ENCODE measurements at places on chromosomes 2 and 18.

- DNase-seq = no peak
Observed at GRCh38 chr2:65710356-65710755, 278.0 kb upstream of the SPRED2 start.

DNA sequence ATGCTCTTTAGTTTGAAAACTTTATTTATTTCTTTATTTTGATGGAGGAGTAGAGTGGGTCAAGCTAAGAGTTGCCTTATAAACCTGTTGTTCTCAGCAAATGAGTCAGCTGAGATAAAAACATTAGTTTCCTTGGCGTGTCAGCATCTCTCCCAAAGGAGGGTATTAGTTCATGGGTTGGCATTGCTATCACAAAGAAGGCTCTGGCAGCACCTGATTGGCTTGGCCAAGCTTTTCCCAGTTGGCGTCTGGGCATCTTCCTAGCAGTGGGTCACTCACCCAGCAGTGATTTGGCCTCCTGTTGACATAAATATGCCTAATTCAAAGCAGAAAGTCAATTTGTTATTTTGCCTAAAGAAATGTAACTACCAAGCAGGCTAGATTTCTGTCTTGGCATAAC, 200.7 kb upstream of the TNP1 start:
- no peak for DNase-seq

GRCh38 chr18:79680100-79680879, 687 bp downstream of the CTDP1 start:
- no peak for DNase-seq

DNA sequence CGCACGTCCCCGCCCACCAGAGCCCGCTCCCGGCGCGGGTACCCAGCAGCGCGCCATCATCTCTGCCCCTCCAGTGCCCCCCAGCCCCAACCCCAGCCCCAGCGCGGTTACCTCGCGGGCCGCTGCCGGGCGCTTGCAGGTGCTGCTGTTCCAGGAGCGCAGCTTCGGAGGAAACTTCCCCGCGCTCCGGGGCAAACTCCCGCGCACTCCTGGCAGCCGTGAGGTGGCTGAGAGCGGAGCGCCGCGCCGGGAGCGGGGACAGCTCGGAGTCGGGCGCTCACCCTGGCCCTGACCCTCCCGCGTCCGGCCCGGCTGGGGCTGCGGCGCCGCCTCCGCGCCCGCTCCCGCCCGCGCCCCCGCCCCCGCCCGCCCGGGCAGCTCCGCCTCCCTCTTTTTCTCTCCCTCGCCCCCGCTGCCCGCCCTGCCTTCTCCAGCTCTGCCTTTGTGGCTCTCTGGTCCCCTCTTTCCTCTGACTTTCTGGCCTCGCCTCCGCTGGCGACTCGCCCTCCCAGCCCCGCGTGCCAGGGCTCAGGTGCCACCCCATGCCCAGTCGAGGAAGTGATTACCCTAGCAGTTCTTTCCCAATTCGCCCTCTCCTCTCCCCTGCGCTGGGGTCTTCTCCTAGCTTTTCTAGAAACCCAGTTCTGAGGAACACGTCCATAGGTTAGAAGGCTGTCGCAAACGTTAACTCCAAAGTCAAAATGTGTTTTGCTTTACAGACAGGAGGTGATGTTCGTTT, at the start of gene CHST9:
CHST9 (minus strand) TSS at position 284 of the 739 bp plus-strand sequence. CDS start 42,499 bp downstream, outside the sequence.
- DNase-seq = no peak

GRCh38 chr2:102518170-102518569, 45.1 kb downstream of the SLC9A4 start:
- DNase-seq = no peak

DNA sequence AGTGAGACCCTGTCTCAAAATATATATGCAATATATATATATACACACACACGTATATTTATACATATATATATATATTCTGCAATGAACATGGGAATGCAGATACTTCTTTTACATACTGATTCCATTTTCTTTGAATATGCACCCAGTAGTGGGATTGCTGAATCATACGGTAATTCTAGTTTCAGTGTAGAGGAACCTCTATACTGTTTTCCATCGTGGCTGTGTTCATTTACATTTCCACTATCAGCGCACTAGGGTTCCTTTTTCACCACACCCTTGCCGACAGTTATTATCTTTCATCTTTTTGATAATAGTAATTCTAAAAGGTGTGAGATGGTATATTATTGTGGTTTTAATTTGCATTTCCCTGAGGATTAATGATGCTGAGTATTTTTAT, 52.3 kb upstream of the SLC39A10 start:
- DNase-seq = no peak

DNA sequence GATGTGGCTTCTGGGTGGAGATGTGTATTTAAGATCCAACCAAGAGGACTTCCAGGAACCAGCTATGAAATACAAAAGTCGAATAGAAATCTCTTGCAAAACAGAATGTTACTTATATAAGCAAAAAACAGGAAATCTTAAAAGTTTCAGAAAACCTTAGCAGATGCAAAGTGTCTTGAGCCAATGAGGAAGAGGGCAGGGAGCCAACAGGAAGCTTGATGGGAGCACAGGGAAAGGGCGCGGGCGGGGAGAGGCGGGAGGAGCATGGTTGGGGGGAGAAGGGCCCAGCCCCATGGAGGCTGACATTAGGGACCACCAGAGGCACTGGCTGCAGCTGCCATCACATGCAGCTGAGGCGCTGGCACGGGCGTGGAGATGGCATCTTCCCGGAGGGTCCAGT, 203.3 kb downstream of the SNTG2 start:
- DNase-seq = no peak

- no peak for DNase-seq
Observed at GRCh38 chr2:2165135-2165534, 165.9 kb downstream of the MYT1L start.

- no peak for DNase-seq
Observed at GRCh38 chr18:23145621-23146020, 10.3 kb downstream of the CABLES1 start.

DNA sequence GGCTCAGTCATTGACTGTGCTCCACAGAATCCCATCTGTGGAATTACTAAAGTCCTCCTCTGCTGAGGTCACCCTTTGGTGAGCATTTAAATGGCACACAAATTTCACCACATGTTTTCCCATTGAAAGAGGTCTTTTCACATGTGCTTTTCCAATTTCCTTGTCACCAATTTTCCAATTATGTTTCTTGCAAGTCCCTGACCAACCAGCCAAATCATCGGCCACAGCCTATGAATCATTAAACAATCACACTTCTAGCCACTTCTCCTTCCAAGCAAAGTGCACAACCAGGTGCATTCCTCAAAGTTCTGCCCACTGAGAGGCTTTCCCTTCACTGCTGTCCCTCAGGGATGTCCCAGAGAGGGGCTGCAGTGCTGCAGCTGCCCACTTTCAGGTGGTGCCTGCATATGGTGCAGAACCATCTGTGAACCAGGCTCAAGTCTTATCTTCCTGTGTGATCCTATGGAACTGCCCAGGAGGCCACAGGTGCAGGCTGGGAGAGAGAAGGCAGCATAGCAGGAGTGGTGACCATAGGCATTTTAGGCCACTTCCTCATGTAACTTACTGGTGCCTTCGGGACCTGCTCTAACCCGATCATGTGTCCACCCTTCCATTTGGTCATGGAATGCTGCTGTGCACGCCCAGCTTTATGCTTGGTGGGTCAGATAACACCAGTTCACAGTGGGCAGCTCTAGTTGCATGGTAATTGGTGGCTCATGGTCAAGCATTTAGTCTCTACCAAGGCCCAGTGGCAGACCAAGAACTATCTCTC, 153.0 kb downstream of the SEPTIN10 start:
- no peak for DNase-seq

GRCh38 chr18:44955825-44956224, 275.1 kb downstream of the SETBP1 start:
- DNase-seq = no peak

DNA sequence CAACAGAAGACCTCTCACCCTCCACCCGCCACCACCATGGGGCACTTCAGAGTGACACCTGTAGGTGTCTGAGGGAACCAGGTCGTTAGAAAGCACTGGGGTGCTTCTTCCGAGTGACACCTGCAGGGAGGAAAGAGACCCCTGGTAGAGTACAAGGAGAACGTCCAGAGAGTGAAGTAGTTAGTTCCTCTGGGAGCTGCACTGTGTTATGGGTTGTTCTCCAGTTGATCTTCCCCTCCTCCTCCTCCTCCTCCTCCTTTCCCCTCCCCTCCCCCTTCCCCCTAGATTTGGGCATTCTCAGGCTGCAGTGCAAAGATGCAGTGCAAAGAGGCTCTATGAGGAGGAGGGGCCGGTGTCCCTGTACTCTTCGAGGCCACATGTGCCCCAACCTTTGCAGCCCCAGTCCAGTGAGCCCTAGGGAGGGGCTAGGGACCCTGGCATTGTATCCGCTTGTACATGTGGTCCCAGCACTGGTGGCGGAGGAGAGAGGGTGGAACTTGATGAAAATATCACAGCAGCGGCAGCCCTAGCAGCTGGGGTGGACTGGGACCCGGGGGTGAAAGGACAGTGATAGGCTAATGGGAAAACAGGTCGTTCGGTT, 850 bp downstream of the DNAJB2 start:
- DNase-seq = no peak

DNA sequence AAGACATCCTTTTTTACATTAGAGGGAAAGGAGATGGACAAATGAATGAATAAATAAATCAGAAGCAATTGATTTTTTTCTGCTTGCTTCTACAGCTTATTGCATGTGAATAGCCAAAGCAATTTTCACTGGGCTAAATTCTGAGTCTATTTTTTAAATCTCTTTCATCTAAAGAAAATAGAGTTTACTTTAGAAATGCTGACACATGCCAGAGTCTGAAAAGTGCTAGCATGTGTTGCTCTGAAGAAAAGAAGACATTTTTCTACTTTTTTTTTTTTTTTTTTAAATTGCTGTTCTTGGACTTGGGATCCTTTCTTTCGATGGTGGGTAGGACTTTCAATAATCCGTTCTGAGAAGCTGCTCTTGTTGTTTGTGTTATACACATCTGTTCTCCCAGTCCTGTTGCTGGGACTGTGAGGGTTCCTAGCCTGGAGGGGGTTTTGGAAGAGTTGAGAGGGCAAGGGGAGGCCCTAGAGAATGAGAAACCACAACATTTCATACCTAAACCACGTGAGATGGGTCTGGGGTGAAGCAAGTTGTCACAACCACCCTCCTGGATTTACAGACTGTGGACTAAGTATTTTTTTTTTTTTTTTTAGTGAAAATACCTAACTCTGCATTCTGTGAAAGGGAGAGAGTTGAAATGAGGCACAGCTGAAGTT, 193.5 kb downstream of the PRKCE start:
- DNase-seq = no peak

DNA sequence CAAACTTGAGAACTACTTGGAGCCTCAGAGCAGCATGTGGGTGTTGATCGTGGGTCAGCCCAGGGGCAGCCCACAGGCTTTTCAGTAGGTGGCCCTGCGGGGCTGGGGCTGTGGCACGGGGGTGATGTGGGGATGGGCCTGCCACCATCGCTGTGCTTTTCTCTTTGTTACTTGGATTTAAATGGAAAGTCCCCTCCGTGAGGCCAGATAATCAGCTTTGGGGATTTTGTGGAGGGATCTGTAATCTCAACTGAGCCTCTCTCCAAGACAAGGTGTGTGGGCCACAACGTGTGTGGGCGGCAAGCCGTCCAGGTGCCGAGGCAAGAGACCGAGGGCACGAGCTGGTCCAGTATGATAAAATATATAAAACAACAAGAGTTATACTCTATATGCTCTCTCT, 16.7 kb downstream of the COLEC11 start:
- DNase-seq = no peak

DNA sequence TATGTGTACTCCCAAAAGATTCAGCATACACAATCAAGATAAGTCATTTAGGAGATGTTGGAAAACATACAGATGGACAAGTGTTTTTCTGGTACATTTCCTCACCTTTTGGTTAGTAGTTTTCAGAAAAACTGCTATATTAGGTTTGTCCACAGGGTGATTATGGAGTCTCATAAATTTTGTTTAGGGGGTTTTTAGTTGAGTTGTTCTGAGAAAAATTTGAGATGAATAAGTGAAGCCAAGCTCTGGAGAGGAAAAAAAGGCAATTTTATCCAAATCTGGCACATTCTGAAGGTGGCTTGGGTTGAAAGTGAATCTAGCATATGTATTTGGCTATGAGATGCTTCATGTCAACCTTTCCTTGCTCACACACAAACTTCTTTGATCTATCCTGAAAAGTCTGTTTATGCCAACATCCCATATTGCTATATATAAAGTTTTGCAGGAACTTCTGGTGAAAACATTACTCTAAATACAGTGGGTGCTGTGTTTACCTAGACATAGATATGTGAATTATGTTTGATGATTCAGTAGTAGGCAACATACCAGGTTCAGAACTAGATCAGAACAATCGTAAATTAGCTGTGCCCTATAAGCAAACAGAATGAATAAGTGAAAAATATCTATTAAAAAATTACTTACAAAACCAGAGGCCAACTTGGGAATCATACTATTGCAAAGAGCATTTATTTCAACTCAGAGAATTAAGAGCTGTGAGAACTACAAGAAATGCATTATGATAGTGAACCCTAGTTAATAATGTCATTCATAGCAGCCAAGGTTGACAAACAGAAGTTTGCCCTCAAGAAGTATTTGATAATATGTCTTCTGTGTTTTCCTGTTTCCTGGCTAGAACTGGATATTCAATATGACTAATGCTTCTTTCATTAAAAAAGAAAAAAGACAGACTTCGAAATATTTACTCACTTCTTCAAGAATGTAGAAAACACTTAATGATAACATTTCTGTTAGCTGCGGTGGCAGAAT, 552.0 kb downstream of the IRS1 start:
- DNase-seq = no peak

- no peak for DNase-seq
Observed at GRCh38 chr2:241689306-241689705, 2.7 kb upstream of the DTYMK start.

- no peak for DNase-seq
Observed at GRCh38 chr2:27320958-27321543, 1.8 kb downstream of the MPV17 start.

GRCh38 chr2:144519934-144520731, at the start of gene ZEB2:
Gene ZEB2, minus strand, starts transcription at chr2:144520119. Its CDS starts 2,769 bp downstream, at chr2:144517350.
- DNase-seq = no peak

DNA sequence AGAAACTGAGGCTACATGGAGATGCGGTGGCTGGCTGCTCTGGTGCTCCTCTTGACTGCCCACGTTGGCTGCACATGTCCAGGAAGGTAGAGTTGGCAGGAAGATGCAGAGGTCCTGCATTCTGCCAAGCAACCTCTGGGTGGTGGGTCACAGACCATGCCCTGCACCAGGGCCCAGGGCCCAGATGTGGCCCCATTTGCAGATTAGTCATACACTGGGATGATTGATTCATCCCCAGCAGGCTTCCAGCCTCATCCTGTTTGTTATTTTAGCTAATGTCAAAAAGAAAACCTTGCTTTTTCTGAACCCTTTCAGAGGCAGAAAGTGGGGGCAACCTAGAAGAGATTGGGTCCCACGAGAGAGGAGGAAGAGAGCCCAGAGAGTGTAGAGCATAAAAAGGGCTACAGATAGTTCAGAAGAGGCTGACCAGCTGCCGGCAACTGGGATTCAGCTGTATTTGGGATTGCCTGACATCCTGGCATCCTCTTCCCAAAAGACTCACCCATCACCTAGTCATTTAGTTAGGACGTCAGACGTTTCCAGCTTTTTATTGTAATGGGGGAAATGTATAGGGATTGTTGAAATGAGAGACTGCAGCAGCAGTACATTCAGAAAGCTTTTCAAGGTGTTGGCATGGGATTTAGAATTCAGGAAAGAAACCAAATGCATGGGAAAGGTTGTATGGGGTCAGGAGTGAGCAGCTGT, 101.9 kb downstream of the CTIF start:
- DNase-seq = no peak
